Esophagus squamous epithelium (tissue), 5 donors: ENCODE measurements at places on chromosomes 11 and 22.

GRCh38 chr22:39197578-39197977 lies 45.1 kb upstream of the CBX7 start:
- no peak for DNase-seq

- DNase-seq: no peak
These were observed 91.7 kb downstream of the MYO18B start for GRCh38 chr22:25833676-25834075.

- DNase-seq: no peak
These were observed 12.8 kb upstream of the OSBP2 start for GRCh38 chr22:30681831-30682230.

- no peak for DNase-seq
These were observed 203.9 kb downstream of the RAB38 start for GRCh38 chr11:87971354-87971753.
